ENCODE measurements at places on chromosomes 4 and X. TPM values are rescaled to one million over a fixed set of nuclear protein-coding genes. Genes with fewer than 3 reads are reported as not detected.

Gene NAA11
- total RNA-seq, result not detected

Gene GLRA3
- total RNA-seq, result not detected

Gene RASL11B
- total RNA-seq, result 100.0 TPM

Gene TBX22
- total RNA-seq, result 0.24 TPM

Gene NSDHL
- 32.0 TPM for total RNA-seq

Gene BEX5
- 22.4 TPM for total RNA-seq

Gene TRIM60
- not detected for total RNA-seq

Gene LSM6
- 91.5 TPM for total RNA-seq

DNA sequence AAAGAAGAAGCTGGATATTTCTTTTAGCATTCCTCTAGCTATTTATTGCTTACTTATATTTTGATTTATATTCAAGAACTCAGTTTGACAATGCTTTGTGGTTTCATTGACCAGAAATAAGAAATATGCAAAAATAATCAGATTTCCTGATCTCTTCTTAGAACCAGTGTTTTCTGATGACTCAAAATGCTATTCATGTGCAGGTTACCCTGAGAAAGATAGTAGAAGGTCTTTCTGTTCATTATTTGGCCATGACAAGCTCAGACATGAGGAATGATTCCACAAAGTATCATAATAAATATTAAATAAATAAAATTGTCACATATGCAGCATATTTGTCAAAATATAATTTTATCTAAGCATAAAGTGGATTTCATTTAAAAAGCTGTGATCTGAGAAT, 24.1 kb downstream of the ADH7 start:
- H3K4me1 ChIP-seq, result no peaks in the 10 kb centered on the region
- no peak overlapping the region for H3K27ac ChIP-seq
- H3K27me3 ChIP-seq, result no peaks in the 10 kb centered on the region
- H3K4me3 ChIP-seq, result no peak overlapping the region

DNA sequence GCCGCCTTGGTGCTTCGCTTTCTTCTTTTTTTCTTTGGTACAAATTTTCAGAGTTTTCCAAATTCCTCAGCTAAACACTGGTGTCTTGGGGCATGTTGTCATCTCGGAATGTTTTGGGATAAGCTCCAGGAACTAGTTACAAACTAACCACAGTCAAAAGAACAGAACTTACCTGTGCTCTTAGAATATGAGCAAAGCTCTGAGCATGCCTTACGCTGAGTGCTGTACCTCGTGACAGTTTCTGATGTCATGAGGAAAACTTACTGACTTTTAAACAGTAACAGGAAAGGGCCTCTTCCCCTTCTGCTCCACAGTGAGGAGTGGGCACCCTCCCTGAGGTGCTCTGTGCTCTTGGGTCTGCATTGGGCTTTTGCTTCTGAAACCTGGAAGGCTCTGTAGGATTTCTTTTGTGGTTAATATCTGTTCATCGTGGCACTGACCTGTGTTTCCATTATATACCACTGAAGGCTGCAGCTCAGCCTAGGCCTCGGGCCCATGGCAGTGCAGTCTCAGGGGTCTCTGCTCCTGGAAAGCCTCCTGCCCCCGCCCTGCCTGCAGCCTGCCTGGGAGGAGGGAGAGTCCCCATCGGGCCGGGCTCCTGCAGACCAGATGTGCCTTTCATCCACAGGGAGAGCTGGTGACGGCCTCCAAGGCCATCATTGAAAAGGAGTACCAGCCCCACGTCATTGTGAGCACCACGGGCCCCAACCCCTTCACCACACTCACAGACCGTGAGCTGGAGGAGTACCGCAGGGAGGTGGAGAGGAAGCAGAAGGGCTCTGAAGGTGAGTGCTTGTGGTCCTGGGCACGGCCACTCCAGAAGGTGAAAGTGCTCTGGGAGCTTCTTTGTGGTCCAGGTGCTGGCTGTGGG, 48.7 kb downstream of the NOP14 start:
- no peaks in the 10 kb centered on the region for H3K4me1 ChIP-seq
- DNase-seq, result no peak
- peaks cover 10% of the 10 kb centered on the region for H3K36me3 ChIP-seq
- no peak overlapping the region for H3K27ac ChIP-seq

GRCh38 chr4:71380788-71381187, 42.0 kb downstream of the SLC4A4 start:
- no peak overlapping the region for H3K4me3 ChIP-seq
- no peaks in the 10 kb centered on the region for H3K36me3 ChIP-seq
- DNase-seq, result no peak
- no peaks in the 10 kb centered on the region for H3K4me1 ChIP-seq
- H3K27ac ChIP-seq, result no peak overlapping the region

DNA sequence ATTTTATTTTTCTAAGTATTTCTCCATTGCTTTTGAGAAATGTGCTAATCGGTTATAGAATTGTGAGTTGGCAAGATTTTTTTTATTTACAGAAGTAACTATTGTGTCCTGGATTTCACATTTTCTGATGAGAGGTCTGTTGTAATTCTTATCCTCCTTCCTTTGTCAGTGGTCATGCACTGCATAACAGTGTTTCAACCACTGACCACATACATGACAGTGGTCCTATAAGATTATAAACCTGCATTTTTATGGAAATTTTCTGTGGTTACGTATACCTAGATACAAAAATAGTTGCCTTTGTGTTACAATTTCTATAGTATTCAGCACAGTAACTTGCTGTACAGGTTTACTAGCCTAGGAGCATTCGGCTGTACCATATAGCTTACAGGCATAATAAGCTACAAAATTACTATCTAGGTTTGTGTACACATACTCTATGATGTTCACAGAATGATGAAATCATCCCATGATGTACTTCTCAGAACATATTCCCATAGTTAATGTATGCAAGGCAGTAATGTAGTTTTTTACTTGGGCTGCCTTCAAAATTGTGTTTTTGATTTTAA, 47.8 kb downstream of the APELA start:
- no peak overlapping the region for H3K27ac ChIP-seq
- no peak overlapping the region for H3K4me3 ChIP-seq
- H3K36me3 ChIP-seq, result no peaks in the 10 kb centered on the region
- no peaks in the 10 kb centered on the region for H3K27me3 ChIP-seq
- no peak for DNase-seq

GRCh38 chr4:37685161-37685822, 884 bp downstream of the RELL1 start:
- peaks cover 32% of the 10 kb centered on the region for H3K4me1 ChIP-seq
- H3K27me3 ChIP-seq, result peaks cover 24% of the 10 kb centered on the region
- peak; percentile 21 for DNase-seq
- H3K4me3 ChIP-seq, result peak overlapping the region; percentile 60
- H3K36me3 ChIP-seq, result no peaks in the 10 kb centered on the region

DNA sequence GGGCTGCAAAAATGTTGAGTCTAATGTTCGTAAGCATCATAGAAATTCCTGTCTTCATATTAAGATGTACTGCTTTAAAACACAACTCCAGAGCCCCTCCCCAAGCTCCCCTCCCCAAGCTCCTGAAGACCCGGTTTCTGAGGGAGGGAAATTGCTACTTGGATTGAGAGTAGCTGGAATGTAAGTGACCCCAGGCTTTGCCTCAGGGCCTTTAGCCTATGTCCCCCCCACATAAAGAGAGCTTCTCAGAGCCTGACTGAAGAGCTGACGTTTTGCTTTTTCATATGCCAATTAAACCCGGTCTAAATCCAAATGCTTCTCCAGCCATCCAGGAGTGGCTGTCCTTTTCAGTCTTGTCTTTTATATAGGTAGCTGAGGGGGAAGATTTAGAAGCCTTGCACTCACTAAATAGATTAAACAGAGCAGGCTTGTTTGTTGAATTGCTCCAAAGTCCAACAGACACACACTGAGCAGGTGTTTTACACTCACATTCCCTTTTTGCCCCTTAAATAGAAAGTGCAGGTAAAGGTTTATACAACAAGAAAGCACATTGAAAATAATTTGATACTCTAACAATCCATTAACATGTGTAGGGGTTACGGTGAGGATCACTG, 19.6 kb downstream of the ARX start:
- no peaks in the 10 kb centered on the region for H3K36me3 ChIP-seq
- no peak overlapping the region for H3K4me3 ChIP-seq
- peaks cover 80% of the 10 kb centered on the region for H3K4me1 ChIP-seq
- H3K27me3 ChIP-seq, result peaks cover 35% of the 10 kb centered on the region
- no peak for DNase-seq

DNA sequence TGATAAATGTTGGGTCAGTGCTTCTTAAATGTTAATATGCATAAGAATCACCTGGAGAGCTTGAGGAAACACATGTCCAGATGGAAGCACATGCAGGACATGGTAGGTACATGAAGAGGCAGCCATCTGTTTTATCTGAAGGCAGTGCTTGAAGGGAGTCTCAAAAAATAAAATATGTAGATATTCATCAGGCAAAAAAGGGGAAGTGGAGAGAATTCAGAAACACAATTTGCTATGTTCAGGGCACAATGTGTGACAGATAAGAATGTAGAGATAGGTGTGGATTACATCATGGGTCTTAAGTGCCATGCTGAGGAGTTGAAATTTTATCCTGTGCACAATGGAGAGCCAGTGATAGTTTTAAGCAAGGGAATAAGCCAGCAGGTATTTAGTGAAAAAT, 59.6 kb upstream of the CASK start:
- no peaks in the 10 kb centered on the region for H3K27me3 ChIP-seq
- no peak for DNase-seq
- no peak overlapping the region for H3K27ac ChIP-seq
- 0 out of 2 replicates have a peak, but pooled peaks cover 3% of the 10 kb centered on the region for H3K4me1 ChIP-seq
- no peaks in the 10 kb centered on the region for H3K36me3 ChIP-seq

DNA sequence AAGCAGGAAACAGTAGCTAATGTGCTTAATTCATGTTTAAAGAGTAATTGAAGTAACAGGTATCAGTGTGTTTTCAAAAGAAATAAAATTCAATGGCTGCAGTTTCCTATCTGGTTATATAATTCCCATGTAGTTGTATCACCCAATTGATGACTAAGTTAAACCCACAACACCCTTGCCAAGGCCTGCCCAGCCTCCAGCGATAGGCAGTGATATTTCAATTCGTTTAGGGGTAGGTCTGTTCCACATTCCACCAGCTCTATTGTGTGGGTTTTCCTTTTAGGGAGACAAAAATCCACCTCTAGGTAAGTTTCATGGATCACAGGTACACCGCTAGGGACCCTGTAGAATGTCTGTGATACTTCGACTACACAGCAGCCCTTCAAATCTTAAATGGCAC, 24.7 kb upstream of the MXRA5 start:
- H3K4me3 ChIP-seq, result no peak overlapping the region
- H3K36me3 ChIP-seq, result no peaks in the 10 kb centered on the region
- H3K27me3 ChIP-seq, result no peaks in the 10 kb centered on the region

DNA sequence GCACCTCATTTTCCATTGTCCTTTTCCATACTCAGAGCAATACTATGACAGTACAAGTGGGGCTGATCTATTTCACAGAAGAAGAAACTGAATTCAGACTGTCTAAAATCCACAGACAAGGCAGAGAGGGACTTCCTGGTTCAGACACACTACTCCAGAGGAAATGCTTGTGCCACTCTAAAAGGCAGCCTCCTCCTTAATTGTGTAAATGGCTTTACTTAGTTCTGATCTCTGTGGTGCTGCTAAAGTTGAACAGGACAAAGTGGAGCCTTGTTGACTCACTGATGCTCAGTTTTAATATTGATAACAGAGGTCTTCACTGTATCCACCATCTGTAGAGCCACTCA, 122.4 kb downstream of the KIT start:
- H3K27me3 ChIP-seq, result no peaks in the 10 kb centered on the region
- no peak for DNase-seq
- H3K36me3 ChIP-seq, result no peaks in the 10 kb centered on the region
- no peak overlapping the region for H3K27ac ChIP-seq
- no peaks in the 10 kb centered on the region for H3K4me1 ChIP-seq

GRCh38 chr4:8467016-8467415, 26.4 kb downstream of the TRMT44 start:
- H3K4me3 ChIP-seq, result no peak overlapping the region
- H3K27ac ChIP-seq, result no peak overlapping the region
- H3K4me1 ChIP-seq, result no peaks in the 10 kb centered on the region
- no peaks in the 10 kb centered on the region for H3K27me3 ChIP-seq

- H3K4me3 ChIP-seq, result no peak overlapping the region
- peaks cover 16% of the 10 kb centered on the region for H3K27me3 ChIP-seq
- H3K27ac ChIP-seq, result no peak overlapping the region
- no peaks in the 10 kb centered on the region for H3K36me3 ChIP-seq
- no peak for DNase-seq
- peaks cover 30% of the 10 kb centered on the region for H3K4me1 ChIP-seq
Measured at GRCh38 chr4:95394752-95395306, 153.9 kb downstream of the UNC5C start.

- no peak overlapping the region for H3K27ac ChIP-seq
- no peaks in the 10 kb centered on the region for H3K36me3 ChIP-seq
- no peak for DNase-seq
- no peaks in the 10 kb centered on the region for H3K27me3 ChIP-seq
- H3K4me1 ChIP-seq, result no peaks in the 10 kb centered on the region
- no peak overlapping the region for H3K4me3 ChIP-seq
Measured at GRCh38 chr4:66204534-66205247, 534.4 kb upstream of the EPHA5 start.

DNA sequence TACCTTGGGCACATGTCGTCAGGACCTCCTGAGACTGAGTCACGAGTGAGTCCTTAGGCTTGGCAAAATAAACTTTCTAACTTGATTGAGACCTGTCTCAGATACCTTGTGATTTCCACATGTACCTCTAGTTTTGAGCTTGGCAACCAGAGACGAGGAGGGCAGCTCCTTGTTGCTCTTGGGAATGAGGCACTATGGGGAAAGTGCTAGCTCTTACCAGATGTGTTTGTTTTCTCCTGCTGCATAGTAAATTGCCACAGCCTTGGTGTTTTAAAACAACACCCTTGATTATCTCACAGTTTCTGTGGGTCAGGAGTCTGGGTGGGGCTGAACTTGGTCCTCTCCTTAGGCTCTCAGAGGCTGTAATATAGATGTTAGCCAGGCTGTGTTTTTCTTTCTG, 59.1 kb upstream of the MAML3 start:
- no peaks in the 10 kb centered on the region for H3K36me3 ChIP-seq
- DNase-seq, result no peak
- no peak overlapping the region for H3K4me3 ChIP-seq
- no peaks in the 10 kb centered on the region for H3K27me3 ChIP-seq

- H3K27ac ChIP-seq, result no peak overlapping the region
- H3K4me1 ChIP-seq, result no peaks in the 10 kb centered on the region
- no peak for DNase-seq
- H3K27me3 ChIP-seq, result no peaks in the 10 kb centered on the region
- H3K4me3 ChIP-seq, result no peak overlapping the region
- no peaks in the 10 kb centered on the region for H3K36me3 ChIP-seq
Measured at GRCh38 chrX:123525123-123525725, 207.6 kb downstream of the THOC2 start.

- no peaks in the 10 kb centered on the region for H3K36me3 ChIP-seq
- no peaks in the 10 kb centered on the region for H3K27me3 ChIP-seq
Measured at GRCh38 chrX:110987292-110987691, 108.7 kb upstream of the PAK3 start.

DNA sequence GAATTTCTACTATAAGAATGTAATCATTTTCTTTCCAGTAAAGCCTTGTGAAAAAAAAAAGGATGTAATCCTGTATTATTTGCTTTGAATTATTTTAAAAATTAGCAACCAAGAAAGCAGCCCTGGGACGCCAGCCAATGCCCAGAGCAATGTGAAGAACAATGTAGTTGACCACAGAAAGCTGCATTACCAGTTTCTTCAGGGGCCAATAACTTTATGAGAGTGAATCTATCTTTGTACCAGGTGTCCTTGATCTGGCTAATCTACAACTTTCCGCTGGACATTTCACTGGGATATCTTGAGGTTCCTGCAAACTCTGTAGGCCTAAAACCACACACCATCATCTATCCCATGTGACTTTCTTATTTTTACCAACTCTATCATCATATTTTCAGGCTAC, 7.6 kb upstream of the KLHL2 start:
- H3K4me1 ChIP-seq, result no peaks in the 10 kb centered on the region
- H3K36me3 ChIP-seq, result no peaks in the 10 kb centered on the region
- no peak for DNase-seq
- H3K27ac ChIP-seq, result no peak overlapping the region

GRCh38 chr4:40507977-40508376, 121.7 kb downstream of the RBM47 start:
- H3K4me3 ChIP-seq, result no peak overlapping the region
- H3K27ac ChIP-seq, result no peak overlapping the region
- H3K27me3 ChIP-seq, result no peaks in the 10 kb centered on the region
- peak; percentile 48 for DNase-seq
- peaks cover under 1% of the 10 kb centered on the region for H3K4me1 ChIP-seq

Data from GM23338 (cell line).